ENCODE measurements at places on chromosomes 6 and 20.

DNA sequence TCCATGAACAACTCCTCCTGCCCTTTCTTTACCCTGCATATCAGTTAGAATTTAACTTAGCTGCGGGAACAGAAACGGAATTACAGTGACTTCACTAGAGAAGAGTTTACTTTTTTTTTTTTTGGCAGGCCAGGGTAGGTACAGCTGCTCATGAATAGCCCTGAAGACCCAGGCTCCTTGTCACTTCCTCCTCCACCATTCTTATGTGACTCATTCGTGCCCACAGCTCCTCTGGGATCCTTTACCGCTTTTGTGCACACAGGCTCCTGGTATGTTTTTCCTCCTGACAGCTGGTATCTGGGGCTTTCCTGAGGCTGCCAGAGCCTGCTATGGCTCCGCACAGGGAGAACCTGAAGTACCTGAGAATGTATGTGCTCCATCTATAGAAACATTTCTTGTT is 3.9 kb upstream of the KCNS1 start:
- no peak for DNase-seq

DNA sequence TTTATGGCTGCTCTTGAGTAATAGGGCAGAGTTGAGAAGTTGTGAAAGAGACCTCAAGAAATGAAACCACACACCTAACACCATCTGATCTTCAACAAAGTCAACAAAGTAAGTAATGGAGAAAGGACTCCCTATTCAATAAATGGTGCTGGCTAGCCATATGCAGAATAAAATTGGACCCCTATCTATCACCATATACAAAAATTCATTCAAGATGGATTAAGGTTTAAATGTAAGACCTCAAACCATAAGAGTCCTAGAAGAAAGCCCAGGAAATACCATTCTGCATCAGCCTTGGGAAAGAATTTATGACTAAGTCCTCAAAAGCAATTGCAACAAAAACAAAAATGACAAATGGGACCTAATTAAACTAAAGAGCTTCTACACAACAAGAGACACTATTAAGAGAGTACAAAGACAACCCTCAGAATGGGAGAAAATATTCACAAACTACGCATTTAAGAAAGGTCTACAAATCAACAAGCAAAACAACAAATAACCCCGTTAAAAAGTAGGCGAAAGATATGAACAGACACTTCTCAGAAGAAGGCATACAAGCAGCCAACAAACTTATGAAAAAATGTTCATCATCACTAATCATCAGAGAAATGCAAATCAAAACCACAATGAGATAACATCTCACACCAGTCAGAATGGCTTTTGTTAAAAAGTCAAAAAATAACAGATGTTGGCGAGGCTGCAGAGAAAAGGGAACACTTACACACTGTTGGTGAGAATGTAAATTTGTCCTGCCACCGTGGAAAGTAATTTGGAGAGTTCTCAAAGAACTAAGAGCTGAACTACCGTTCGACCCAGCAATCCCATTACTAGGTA is 4.0 kb downstream of the MAP3K5 start:
- DNase-seq: no peak

GRCh38 chr6:108596956-108597355 is 36.2 kb downstream of the FOXO3 start:
- DNase-seq: no peak

GRCh38 chr20:40617594-40617993 is 71.4 kb downstream of the MAFB start:
- no peak for DNase-seq

DNA sequence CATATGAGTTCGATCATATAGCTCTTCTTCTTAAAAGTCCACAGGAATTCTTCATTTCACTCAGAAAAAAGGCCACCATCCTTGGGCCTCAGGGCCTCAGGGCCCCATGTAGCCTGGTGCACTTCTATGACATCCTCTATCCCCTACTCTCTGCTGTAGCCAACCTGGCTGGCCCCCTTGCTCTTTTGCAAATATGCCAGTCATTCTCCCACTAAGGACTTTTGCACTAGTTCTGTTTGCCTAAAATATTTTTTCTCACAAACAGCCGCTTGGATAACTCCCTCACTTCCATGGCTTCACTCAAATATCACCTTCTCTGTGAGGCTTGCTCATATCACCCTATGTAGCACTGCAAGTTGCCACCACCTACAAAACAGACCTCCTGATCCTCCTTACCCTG is 604.7 kb upstream of the JAG1 start:
- DNase-seq: no peak

DNA sequence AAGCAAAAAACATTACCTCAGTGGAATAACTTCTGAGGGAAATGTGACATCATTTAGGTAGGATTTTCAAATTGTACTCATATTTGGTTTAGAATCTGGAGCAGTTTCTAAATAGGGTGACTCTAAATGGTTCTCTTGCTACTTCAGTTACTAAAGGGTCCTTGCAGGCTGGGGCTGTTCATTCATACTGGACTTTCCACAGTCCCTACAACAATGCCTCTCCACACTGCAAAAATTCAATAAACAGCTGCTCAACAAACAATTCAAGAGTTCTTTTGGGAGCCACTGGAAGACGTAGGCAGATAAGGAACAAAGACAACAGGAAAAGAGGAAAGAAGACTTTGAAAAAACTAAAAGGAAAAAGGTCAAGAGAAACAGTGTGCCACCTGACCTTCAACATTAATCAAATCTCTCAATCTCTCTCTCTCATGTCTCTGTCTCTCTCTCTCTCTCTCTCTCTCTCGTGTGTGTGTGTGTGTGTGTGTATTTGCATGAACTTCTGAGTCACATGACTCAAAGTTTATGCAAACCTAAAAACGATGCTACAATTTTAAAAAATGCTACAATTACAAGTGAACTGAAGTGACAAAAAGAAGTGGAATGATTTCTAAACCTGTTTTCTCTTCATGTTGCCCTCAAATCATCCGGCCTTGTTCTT is 14.5 kb downstream of the NOL7 start:
- no peak for DNase-seq

GRCh38 chr6:148817689-148818088 is 70.9 kb downstream of the UST start:
- no peak for DNase-seq

DNA sequence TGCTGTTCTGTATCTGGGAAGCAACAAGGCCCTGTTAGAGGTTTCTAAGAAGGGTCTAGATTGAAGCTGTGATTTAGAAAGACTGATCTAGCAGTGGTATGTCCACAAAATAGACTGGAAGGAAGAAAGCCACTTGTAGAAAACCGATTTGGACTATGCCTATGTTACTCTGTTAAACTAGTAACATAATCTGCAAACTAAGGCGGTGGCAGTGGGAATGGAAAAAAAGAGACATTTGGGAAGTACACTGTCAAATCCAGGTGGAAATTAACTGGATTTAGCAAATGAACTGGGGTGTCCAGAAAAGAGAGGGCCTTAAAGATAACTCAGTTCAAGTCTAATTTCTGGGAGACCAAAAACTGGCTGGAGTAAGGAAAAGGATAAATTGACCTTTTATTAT is 11.6 kb downstream of the ILRUN start:
- DNase-seq: no peak

GRCh38 chr6:100381111-100381510 is 83.6 kb downstream of the SIM1 start:
- DNase-seq: no peak

DNA sequence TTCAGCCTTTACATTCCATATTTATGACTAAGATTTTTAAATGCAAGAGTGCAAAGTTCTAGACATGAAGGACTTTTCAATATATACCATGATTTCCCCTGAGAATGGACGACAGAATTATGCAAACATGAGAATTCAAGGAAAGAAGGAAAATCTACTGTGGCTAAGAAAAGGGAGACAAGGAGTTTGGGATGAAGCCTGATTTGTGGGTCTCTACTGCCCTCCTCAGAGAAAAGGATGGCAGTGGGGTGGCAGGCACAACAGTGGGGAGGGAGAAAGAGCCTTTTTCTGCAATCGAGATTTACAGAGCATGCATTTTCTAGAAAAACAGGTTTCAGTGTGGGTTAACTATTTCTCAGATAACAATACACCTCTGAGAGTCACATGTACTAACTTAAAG is 466.9 kb upstream of the NRSN1 start:
- DNase-seq: no peak

GRCh38 chr6:134934793-134935485 is 15.0 kb downstream of the ALDH8A1 start:
- DNase-seq: no peak

DNA sequence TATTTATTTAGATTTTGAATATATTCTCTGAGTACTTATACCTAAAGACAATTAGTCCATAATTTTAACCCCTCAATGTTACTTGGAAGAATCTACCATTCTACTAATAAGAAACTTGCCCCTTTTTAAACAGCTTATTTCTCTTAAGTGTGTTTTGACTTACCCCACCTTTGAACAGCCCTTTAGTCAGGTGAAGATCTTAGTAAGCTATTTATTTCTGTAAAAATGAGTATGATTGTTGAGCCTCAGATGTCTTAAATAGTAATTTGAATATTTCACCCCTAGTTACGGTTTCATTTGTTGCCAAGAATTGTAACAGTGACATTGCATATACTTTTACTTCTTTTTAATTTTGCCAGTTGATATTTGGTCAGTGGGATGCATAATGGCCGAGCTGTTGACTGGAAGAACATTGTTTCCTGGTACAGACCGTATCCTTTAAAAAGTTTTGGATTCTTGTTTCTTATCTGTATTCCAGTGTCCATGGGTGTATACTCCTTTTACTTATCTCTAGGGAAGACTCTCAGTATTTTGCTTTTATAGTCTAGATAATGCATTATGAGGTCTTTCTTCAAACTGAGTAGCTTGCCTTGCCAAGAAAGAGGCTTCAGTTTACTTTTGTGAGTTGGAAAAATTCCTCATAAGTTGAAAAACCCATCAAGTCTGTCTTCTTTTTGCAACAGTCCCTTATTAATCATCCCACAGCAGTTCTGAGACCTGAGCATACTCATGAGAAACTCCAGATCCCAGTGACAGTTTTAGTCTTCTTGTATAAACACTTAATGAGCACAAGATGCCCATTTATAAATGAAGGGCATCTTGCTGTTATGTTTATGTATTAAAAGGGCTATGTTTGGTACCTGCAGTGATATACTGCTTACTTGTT is 48.8 kb downstream of the MAPK14 start:
- no peak for DNase-seq

GRCh38 chr20:32140603-32141002 is 31.1 kb downstream of the TM9SF4 start:
- DNase-seq: no peak
